ENCODE measurements at places on chromosomes 11 and 22. TPM values are rescaled to one million over a fixed set of nuclear protein-coding genes. Genes with fewer than 3 reads are reported as not detected.

LRRC32 gene
- total RNA-seq = 4.5 TPM

POTEH gene
- not detected for total RNA-seq

TEX54 gene
- 1.4 TPM for total RNA-seq

TCN1 gene
- total RNA-seq = not detected

PHF21B gene
- 0.53 TPM for total RNA-seq

ZNF280B gene
- total RNA-seq = 3.8 TPM

PNPLA2 gene
- 38.5 TPM for total RNA-seq

OR5L1 gene
- total RNA-seq = not detected

C11orf42 gene
- total RNA-seq = not detected

Data from activated CD8-positive, alpha-beta memory T cell treated with anti-CD3 and anti-CD28 coated beads for 36 hours (primary cell).